ENCODE measurements at places on chromosomes 7 and 10.

- DNase-seq, result no peak
Observed at GRCh38 chr7:51058764-51059163, 257.8 kb downstream of the COBL start.

DNA sequence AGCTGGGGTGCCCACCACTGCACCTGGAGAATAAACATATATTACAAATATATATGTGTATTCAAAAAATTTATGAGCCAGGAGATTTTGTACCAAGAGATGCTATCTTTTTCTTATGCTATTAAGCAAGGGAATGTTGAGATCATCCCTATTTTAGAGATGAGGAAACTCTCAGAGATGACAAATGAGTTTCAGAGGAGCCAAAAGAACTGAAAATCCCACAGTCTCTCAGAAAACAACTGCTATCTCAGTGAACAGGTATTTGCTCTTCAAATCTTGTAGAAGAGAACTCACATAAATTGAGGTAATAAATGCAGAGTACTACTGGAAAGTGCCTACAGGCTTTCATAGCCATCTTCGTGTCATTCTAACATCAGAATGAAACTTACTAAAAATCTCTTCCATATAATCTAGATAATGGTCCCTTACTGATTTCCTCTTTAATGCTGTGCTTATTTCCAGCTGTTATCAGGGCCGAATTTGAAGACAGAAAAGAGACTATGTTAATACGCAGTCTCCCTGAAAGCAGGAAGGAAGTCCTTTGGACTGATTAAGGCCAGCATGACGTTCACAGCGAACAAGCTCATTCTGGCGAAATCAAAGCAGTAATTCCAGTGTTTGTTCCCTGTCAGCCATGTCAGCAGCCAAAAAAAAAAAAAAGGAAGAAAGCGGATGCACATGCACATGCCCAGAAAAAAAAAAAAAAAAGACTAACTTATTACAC lies 29.4 kb upstream of the ANAPC16 start:
- DNase-seq, result no peak

DNA sequence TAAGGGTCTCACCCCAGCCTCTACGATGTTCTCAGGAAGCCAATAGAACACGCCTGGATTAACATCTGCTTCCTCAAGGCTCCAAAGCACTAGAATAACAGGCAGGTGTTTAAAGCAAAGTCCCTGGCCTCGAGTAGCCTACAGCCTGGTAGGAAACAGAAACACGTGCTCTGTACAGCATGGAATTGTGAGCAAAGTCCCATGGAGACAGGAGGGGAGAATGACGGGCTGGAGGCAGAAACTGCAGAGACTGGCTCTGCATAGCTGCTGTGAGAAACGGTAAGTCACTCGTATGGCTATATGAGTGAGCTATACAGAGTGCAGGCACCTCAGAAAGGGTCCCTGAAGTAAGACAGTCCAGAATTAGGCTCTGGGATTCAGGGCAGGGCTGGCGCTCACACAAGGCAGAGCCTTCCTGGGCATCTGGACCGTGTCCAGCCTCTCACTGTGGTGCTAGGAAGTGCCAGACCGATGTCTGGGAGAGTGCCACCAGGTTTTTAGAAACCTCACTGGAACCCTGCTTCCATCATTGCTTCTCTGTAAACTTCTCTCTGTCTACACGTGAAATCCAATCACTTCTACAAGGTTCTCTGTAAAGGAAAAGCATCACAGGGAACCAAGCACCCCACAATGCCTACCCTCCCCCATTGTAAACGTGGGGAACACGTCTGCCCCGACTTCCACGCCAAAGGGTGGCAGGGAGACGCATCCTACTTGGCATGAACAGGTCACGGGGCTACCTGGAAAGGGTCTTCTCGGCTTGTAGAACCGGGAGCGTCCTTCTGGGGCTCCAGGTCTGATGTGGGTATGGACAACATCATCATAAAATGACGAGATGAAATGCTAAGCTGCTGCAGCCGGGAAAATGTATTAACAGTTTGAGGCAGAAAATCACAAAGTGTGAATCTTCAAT lies 38.8 kb upstream of the SHH start:
- no peak for DNase-seq

- no peak for DNase-seq
Observed at GRCh38 chr7:43076189-43076605, 36.2 kb upstream of the HECW1 start.

DNA sequence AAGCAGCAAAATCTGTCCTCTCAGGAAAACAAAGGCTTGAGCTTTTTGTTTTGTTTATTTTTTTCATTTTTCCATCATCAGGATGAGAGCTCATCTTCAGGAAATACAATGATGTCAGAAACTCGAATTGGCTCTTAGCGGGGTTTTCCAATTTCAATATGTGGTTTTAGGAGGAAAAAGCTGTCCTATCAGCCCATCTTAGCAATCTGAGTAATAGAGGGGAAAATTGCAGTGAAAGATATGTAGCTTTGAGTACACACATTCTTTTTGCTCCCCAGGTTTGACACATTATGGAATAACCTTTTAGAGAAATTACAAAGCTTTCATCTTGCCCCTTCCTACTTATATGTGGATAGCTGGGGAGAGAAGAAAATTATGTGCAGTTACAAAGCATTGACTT lies 113.6 kb upstream of the MYO3A start:
- DNase-seq, result no peak

DNA sequence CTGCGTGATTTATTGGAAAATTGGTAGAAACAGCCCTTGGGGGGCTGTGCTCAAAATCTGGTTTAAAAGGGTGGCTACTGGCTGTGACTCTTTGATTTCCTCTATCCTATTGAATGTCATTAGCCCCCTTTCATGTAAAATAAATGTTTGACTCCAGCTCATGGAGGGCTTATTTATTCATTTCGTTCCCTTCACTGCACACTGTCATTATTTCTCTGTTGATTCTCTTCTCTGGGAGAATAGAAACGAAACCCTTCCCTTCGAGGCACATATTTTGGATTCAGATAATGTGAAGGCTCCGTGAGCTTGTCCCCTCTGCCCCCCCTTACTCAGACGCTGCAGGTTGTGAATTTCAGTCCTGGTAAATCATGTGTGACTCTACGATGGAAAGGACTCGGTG lies 203.9 kb upstream of the GPR26 start:
- no peak for DNase-seq

DNA sequence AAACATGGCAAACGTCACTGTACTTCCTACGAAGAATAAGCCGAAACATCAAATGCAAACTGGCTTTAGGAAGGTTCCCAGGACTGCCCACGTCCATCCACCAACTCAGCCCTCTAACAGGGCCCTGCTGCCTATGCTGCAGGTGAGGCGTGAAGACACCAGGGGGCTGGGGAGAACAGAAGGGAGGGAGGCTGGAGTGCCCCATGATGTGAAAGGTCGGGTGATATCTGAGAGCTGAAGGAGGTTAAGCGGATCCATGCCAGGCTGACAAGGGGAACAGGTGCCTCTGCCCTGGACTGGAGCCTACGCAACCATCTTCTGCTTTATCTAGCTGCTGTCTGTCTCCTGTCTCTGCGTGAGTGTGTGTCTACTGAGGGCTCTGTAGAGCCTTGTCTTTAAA lies 40.2 kb upstream of the ATP6V0A4 start:
- no peak for DNase-seq
